Liver (tissue), 10 donors: ENCODE measurements at places on chromosomes 1 and 21.

- no peak for DNase-seq
Observed at GRCh38 chr1:33548721-33549120, 76.3 kb downstream of the ZSCAN20 start.

- no peak for DNase-seq
Observed at GRCh38 chr1:108953452-108953851, 9.8 kb downstream of the CLCC1 start.

GRCh38 chr1:108591466-108591865, 31.6 kb downstream of the EEIG2 start:
- no peak for DNase-seq

- no peak for DNase-seq
Observed at GRCh38 chr1:162128693-162129356, 59.3 kb downstream of the NOS1AP start.

DNA sequence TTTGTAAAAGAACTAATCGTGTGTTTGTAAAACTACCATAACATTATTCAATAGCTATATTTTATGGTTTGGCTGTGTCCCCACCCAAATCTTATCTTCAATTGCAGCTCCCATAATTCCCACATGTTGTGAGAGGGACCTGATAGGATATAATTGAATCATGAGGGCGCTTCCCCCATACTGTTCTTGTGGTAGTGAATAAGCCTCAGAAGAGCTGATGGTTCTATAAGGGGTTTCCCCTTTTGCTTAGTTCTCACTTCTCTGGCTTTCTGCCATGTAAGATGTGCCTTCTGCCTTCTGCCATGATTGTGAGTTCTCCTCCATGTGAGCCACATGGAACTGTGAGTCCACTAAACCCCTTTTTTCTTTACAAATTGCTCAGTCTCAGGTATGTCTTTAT, 1372.3 kb downstream of the AMY1C start:
- no peak for DNase-seq

- DNase-seq = no peak
Observed at GRCh38 chr1:154360288-154360687, 35.0 kb downstream of the ATP8B2 start.

- DNase-seq = no peak
Observed at GRCh38 chr1:235933017-235933765, 66.5 kb upstream of the LYST start.

GRCh38 chr1:67612788-67613241, 72.2 kb upstream of the GADD45A start:
- DNase-seq = no peak

DNA sequence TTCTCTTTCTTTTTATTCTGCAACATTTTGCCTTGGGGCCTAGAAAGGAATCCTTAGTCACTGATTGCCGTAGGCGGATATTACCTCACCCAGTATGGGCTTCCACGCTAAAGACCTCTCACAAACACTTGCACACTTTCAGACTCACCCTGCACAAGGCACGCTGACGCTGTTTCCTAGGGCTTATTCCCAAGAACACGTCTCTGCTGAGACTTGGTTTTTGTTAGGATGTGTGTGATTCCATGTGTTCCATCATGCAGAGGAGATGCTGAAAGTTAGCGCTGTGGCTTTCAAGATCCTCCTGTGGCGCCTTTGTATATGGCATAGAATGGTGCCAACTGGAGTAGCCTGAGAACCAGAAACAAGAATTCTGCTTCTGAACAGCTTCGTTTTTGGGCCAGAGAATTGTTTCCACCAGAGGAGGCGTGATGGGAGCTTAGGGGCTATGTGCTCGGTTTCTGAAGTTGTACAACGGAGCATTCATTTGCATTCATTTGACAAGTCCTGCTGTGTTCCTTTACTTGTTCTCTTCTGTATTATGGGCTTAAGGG, 297.0 kb downstream of the DISC1 start:
- no peak for DNase-seq

- DNase-seq = no peak
Observed at GRCh38 chr1:10824821-10825540, 28.5 kb upstream of the CASZ1 start.

DNA sequence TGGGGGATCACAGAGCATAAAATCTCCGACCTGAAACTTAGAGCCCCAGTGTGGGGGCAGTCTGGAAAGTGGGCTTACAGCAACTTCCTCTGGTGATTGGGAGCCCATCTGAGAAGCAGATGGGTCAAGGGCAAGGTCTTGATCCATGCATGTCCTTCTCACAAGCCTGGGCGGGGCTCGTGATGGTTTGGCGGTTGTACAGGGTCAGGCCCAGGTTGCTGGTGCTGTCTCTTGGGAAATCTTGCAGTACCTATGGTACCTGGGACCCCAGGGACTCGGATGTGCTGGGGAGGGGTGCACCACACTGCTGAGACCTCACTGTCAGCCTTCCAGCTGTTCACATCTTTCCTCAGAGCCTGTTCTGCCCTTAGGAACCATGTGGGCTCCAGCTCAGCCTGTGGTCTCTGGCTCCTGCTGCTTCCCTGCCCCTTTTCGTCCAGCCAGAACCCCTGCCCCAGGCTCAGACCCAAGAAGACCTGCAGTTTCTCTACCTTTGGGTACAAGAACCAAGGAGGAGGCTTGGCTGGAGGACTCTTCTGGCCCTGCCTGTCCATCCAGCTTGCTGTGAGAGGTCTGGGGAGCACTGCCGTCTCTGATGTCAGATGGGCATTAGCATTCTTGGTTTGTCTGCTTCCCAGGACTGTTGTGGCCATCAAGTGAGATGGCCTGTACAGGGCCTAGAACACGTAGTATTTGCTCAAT, 24.5 kb downstream of the WNT4 start:
- no peak for DNase-seq

DNA sequence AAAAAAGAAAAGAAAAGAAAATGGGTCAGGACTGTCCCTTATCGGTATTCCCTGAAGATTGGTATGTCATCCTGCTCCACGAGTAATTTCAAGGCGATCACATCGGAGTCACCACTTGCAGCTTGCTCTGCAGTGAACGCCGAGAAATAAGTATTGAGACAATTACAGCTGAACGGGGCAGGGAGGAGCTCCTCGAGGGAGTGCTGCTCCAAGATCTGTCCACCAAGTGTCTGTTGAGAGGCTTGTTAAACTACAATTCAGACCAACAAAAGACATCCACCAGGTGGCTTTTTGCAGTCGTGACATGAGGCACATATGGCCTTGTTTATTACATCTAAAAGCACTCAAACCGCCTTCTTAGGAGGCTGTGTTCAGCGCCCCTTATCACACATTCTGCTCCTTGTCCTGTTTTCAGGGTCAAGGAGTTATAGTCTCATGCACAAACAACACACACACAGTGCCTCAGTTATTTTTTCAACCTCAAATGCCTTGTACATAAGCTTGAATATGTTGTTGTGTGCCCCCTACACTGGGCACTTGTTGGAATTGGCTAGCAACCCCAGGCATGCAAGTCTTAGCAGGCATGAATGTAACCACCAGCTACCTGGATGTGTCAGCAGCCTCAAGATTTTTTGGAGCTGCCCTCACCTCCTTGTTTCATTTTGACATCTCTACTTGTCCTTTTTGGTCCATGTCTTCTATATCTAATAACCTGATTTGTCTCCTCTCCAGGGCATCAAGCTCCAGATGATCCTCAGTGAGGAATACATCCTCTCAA, 13.0 kb upstream of the CD48 start:
- DNase-seq = no peak

DNA sequence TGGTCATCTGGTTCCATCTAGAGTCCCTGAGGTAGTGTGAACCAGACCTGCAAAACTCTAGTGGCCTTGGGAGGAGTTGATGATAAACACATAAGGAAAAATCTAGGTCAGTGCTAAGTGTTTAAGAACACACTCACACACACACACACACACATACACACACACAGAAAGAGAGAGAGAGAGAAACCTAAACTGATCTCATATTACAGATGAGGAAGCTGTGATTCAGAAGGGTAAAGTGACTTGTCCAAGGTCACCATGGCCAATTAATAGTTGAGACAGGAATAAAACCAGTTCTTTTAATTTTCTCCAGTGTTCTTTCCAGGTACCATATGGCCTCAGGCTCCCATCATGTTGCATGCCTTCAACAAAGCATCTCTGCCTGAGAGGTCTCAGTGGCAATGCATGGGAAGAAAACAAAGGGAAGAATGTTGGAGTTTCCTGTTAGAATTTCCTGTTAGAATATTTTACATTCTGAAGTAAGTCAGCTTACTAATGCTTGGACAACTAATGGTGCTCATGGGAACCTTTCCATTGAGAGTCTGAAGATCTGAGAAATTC, 77.3 kb upstream of the TSPAN2 start:
- no peak for DNase-seq

DNA sequence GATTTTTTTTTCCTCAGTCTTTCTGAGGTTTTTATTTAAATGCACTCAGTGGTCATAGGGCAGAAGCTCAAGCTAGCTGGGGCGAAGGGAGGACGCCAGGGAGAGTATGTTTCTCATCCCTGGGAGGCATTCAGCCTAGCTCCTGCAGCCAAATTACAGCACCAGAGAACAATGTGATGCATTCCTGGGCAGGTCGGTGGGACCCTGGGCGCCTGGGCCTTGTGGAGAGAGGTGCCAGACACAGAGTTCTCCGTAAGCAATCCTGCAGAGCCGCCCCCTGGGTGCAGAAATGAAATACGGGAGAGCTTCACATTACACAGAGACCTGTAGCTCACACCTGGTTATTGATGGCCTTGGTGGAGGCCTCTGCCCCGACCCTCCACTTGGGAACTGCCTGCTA, 15.5 kb downstream of the WNT2B start:
- no peak for DNase-seq

DNA sequence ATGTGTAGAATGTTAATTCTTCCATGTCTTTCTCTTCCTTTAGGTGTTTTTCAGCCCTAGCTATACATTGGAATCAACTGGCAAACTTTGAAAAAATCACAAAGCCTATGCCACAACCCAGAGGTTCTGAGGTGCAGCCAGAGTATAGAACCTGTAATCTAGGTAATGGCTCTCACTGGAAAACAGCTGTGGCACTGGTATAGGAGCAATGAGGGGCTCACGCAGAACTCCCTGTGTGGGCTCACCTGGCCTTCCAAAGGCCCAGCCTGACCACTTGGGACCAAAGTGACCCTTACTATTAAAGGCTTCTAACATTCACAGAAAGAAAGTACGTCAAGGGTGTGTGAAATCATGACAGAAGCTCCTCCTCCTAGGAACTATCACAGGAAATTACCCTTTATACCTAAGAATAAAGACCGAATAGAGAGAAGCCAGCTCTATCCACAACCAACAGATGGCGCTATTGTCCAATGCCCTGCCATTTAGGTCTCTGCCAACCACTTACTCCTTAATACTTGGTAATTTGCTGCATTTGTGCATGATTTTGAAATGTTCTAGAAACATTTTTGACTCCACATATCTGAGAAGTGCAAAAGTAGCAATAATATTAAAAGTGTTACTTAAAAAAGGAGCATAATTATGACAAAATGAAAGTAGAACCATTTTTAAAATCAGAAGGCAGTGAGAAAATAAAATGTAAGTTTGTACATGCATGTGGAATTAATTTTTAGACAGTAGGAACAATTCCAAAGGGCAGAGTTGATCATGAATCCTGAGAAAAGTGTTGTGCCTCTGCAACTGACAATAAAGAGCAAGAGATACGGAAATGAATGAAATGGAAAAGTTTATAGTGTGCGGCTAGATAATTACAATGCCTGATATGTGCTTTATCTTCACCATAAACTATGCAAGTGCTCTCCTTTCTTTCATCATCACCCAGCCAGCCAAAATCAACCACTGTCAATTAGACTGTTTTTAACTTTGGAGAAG, 93.1 kb upstream of the HAO2 start:
- peak; percentile 44 for DNase-seq

DNA sequence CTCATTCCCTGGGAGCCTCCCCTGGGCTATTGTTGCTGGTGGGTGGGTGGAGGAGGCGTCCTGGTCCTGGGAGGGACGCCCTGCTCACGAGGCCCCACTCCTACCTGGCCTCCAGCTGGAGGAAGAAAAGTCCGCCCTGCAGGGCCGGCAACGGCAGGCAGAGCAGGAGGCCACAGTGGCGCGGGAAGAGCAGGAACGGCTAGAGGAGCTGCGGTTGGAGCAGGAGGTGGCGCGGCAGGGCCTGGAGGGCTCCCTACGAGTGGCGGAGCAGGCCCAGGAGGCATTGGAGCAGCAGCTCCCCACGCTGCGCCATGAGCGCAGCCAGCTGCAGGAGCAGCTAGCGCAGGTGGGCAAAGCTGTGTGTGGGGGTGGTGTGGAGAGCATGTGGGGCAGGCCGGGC, 24.9 kb downstream of the CROCC start:
- DNase-seq = no peak

GRCh38 chr1:69572921-69573320, 5.2 kb downstream of the LRRC7 start:
- no peak for DNase-seq

DNA sequence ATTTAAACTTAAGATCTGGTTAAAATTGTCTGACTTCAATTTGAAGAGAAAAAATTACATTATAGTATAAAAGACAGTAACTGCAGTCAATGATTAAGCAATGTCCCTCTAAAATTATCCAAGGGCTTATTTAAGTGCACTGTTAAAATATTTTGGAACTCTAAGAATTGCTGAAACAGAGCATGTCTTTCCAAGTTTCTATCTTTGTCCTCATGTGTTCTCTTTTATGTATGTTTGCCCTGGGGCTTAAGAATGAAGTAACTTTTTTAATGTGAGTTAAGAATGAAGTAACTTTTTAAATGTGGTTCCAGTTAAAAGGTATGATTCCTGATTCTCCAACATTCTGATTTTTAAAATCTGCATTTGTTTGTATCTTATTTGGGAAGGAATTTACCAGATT, 69.0 kb upstream of the MARK1 start:
- no peak for DNase-seq

GRCh38 chr1:7827126-7827955, 25.5 kb downstream of the UTS2 start:
- DNase-seq = no peak

DNA sequence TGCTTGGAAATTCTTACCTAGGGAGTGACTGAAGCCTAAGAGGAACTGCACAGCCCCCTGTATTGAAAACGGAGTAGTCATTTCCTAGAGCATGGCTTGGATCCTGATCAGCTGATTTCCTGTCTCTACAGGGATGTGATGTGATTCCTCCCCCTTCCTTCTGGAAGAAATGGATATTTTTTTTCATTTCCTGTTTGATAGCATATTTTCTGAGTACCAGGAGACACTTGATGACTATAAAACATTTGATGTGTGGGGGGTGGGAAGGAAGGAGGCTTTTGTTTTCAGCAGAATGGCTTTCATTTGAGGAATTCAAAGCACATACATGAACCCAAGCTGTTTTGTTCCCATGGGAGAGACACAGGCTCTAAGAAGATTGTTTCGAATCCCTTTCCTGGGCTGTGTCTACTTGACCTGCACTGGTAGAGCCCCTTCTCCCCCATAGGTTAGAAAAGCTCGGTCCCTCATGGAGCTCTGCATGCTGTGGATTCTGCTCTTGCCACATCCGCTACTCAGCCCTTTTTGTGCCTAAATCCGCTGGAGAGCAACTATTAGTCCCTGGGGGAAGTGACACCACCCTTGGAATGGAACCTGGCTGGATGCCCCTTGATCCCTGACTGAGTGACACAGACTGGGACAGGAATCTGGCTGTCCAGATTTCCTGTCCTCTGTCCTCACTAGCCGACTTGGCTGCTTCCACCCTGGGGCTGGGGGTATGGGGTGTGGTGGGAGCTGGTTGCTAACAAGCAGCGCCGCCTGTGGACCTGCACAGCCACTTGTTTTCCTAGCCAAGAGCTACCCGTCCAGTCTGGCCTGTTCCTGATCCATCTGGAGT, 71.8 kb upstream of the MACF1 start:
- DNase-seq = peak; percentile 50
